ENCODE measurements at places on chromosomes 1 and 21.

DNA sequence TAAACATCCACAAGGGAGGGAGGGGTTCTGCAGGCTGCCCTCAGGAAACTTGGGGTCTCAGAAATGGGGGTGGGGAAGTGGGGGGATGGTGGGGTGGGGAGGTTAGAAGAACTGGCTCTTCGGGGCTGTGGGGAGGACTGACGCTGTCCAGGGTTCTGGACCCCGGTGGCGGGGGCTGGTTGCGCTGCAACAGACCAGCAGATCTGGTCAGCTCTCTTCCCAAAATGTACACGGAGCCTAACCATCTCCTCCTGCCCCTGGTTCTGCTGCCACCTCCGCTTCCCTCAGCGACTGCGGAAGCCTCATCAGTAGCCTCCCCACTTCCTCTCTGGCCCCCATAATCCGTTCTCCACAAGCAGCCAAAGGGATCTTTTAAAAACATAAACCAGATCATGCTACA lies 29.3 kb upstream of the C1QA start:
- DNase-seq, result no peak

GRCh38 chr1:45044916-45045315 lies 32.9 kb downstream of the UROD start:
- DNase-seq, result no peak

GRCh38 chr1:185608177-185608576 lies 126.0 kb upstream of the HMCN1 start:
- no peak for DNase-seq

- no peak for DNase-seq
Observed at GRCh38 chr1:29958271-29958670, 721.9 kb downstream of the PTPRU start.

- DNase-seq, result no peak
Observed at GRCh38 chr1:39777306-39777705, 6.2 kb upstream of the OXCT2 start.

DNA sequence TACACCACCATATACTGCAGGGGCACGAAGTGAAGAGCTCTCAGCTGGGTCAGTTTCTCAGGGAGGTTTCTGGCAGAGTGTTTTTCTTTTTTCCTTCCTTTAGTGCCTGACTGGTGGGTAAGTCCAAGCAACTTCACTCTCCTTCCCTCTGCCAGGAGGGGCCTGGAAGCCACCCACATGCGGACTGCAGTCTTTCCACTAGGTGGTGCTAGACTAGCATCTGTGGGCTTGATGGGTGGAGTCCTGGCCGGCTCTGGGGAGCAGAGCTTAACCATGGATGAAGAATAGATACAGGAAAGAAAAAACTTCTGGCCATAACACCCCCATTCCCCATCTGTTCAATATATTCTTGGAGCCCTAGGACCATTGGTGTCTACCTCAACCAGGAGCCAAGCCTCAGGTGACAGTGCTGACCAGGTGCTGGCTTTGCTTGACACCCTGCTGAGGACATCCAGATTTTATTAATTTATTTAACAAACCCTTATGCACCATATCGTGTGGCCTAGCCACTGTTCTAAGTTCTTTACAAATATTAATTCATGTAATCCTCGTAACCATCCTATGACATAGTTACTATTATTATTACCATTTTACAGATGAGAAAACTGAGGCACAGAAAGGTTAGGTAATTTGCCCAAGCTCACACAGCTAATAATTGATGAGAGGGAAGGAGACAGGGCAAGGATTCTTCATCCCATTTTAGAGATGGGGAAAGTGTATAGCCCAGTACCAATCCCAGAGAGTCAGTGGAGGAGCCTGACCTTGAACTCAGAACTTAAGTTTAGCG lies 126.7 kb upstream of the CSF3R start:
- DNase-seq, result no peak

- DNase-seq, result no peak
Observed at GRCh38 chr1:30377230-30378002, 346.0 kb downstream of the MATN1 start.

- DNase-seq, result no peak
Observed at GRCh38 chr1:228085287-228085951, 2.9 kb downstream of the ARF1 start.

DNA sequence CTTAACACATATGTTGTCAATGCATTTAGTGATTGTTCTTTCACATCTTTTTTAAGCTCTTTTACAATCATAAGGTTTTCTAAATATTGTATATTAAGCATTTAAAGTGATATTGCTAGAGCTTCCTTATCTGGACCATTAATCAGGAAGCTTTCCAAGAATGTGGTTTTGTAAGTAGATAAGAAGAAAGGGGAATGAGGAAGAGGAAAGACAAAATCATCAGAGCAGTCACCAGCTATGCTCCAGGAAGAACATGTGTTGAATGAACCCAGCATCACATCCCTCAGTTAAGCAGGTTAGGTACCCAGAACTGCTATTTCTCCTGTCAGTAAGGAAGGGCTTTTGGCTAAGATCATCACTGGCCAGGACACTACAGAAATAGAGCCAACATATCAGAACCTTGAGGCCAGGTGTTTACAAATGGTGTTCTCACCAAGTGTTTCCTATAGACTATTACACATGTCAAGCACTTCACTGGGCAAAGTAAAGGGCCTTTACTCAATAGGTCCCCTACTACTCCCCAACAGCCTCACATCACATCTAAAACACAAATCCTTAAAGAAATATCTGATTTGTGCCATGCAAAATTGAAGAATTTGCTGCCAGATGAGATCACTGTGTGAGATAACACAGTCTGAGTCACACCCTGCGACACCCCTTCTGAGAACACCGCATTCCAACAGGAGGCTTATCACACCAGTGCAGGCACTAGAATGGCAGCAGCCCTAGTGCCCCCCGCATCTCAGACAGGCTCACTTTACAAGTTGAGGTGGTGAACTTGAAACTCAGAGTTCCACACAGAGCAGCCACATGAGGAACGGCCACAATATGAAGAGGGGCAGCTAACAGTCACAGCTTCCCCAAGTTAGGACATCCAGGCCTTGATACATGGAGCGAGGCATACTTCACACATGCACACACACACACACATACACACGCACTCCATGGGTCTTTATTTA lies 1.8 kb upstream of the SPRR2A start:
- no peak for DNase-seq

DNA sequence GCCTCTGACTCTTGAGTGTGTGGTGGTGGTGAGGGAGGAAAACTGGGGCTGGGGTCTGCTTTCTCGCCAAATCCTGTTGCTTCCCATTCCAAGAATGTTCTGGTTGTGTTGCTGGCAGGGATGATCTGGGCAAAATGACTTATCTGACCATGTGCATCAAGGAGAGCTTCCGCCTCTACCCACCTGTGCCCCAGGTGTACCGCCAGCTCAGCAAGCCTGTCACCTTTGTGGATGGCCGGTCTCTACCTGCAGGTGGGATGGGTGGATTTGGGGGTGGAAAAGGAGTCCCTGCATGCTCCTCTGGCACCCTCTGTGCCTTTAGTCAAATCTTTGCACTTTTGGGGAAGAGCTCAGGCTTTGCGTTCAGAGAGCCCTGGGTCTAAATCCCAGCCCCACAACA lies 18.1 kb downstream of the CYP4B1 start:
- no peak for DNase-seq

GRCh38 chr1:43383449-43383848 lies 6.2 kb downstream of the MED8 start:
- DNase-seq, result no peak

DNA sequence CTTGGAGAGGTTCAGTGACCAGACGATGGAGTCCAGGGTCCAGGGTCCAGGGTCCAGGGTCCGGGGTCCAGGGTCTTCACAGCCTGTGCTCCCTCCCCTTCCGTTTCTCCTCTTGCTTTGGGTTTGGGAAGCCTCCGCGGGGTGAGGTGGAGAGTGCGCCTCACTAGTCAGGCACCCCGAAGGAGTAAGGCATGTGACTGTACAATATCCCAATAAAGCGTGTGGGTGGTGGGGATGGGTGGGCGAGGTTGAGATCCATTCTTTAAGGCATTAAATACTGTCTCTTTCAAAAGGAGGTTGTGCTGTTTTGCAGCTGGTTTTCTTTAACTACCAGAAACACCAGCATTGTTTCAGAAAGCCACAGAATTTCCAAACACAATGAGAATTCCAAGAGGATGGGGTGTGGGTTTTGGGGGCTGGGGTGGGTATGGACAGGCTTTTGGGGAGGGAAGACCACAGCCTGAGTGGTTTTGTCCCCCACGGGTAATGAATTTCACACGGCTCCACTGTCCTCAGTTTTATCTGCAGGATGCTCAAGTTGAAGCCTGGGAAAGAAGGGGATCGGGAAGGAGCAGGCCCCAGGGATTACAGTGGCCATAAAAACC lies 65.7 kb downstream of the KIF26B start:
- no peak for DNase-seq

- no peak for DNase-seq
Observed at GRCh38 chr1:110982320-110982719, 18.6 kb upstream of the LRIF1 start.

GRCh38 chr1:156750711-156751450 lies 594 bp downstream of the HDGF start:
- DNase-seq, result no peak

DNA sequence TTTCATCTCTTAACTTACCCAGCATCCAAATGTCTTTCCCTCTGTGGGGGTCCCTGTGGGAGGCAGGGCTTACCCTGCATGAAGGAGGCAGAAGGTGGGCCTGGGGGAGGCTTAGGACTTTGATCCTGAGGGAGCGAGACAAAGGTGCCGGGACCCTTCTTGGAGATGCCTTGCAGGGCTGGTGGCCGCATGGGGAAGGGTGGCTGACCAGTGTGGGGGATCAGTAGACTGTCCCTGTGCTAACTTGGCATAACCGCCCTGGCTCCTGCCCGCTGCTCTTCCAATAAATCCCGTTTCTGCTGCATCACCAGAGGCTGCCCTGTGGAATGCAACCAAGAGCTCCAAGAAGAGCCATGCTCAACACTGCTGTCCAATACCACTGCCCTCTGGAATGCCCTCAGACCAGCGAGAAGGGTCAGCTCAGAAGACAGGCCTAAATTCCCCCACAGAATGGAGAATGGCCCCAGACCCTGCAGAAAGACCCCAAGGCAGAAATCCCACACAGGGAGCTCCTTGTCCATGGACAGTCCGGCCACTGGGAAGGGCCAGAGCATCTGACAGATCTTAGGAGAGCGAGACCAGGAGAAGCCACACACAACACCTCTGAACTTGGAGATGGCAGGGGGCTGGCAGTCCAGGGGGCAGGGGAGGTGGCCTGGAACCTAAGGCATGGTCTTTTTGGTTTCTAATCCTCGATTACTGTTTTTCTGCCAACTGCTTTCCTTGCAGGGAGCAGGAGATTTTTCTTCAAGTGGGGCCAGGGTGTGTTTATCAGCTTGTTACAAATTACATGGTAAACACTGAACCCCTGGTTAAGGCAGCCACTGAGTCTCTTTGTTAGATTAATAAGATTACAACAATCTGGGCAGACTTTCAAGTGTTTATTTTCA lies 46.7 kb upstream of the DMRTB1 start:
- no peak for DNase-seq

- no peak for DNase-seq
Observed at GRCh38 chr1:20483833-20484518, 2.0 kb downstream of the CAMK2N1 start.

GRCh38 chr1:26602378-26602959 lies 72.9 kb downstream of the RPS6KA1 start:
- peak; percentile 5 for DNase-seq

- no peak for DNase-seq
Observed at GRCh38 chr1:23742670-23743286, 493 bp upstream of the ELOA start.

DNA sequence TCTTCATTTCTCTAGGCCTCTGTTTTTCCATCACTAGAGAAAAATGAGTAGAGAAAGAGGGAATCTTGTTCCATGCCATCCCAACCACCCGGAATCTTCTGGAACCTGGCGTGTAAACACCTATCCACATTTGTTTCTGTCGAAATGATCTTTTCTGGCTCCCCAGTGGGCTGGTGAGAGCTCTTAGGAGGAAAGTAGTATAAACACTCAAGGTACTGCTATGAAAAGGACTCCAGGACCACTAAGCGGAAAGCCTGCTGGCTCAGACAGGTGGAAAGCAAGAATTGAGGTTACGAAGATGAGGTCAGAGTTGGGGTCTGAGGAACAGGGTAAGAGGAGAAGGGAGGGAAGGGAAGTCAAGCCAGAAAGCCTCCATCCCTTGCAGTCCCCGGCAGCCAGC lies 90.8 kb downstream of the PLXNA2 start:
- no peak for DNase-seq

Measured in stimulated activated CD8-positive, alpha-beta memory T cell treated with anti-CD3 and anti-CD28 coated beads, Interleukin-15, amount 100 ng/mL, for 4 hours (primary cell).